Caudate nucleus (tissue), 63 donors: ENCODE measurements at places on chromosomes 4 and X.

DNA sequence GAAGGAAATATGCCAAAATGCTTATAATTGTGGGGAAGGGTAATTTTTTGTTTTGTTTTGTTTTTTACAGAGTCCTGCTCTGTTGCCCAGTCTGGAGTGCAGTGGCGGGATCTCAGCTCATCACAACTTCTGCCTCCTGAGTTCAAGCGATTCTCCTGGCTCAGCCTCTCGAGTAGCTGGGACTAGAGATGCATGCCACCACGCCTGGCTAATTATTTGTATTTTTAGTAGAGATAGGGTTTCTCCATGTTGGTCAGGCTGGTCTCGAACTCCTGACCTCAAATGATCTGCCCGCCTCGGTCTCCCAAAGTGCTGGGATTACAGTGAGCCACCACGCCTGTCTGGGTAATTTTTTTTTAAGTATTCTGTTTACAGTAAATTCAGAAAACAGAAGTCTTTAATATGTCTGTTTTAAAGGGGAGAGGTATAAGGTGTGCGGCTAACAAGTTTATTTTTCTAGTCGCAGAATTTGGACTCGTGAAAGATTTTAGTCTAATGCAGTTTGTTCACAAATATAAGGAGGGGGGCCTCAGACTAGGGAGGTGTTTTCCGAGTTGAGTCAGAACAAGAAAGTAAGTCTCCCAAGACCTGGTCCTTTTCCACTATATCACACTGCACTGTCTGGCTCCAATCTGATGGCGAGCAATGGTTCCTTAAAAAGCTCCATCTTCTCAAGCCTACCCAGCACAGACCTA, 1.5 kb downstream of the ACSL1 start:
- DNase-seq, result no peak

DNA sequence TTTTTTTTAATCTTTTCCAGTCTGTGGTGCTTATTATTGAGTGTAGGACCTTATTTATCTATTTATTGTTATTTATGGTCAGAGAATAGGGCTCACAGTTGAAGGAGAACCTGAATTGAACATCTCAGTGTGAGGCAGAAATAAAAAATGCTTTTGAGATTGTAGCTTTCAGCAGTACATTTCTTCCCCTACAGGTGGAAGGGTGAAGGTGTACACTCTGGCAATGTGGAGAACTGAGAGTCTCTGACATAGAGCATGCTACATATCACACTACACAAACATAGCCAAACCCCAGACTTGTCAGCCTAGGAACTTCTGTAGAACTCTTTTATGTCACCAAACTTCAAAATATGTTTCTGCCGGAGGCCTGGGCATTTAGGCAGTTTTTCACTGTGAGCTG, 140.2 kb downstream of the STIM2 start:
- no peak for DNase-seq

GRCh38 chr4:75660491-75660890, 12.7 kb downstream of the G3BP2 start:
- no peak for DNase-seq

- DNase-seq, result no peak
Observed at GRCh38 chrX:107935664-107936433, 46.3 kb downstream of the TEX13B start.

DNA sequence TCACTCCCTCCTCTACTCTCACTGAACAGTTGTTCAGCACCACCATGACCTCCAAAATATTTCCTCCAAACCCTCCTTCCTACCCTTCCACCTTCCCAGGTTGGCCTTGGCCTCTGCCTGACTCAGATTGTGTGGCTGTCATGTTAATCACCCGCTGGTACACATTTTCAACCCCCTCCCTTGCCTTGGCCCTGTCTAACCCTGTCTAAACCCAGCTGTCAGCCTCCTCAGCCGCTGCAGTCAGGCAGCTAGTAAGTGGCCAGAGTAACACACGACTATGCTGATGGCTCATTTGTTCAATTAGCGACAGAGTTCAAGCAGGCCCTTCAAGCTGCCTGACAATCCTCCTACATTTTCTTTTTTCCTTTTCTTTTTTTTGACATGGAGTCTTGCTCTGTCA, 18.0 kb downstream of the ING2 start:
- DNase-seq, result no peak

DNA sequence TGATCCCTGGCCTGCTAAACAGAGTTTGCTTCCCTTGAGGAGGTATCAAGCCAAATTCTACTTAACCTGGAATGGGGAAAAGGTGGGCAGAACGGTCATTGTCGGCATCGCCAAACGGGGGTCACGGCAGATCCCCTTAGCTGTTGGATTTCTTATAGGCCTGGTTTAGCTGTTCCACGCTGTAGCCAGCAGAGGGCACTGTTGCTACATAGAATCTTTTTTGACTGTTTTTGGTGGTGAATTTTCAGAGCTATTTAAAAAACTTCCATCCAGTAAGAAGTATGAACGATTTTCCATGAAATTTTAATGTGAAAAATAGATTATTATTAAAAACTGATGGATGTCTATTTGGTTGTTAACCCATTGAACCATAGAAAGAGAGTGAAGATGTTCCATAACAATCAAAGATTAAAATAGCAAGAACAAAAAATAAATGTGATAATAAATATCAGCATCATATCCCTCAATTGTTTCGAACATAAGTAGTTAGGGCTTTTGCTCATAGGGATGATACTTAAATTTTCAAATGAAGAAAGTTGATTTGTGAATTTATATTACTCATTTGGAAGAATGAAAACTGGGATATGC, 56.6 kb downstream of the LINC00632 start:
- peak; percentile 3 for DNase-seq

- no peak for DNase-seq
Observed at GRCh38 chrX:68284281-68284904, 148.9 kb downstream of the OPHN1 start.

- DNase-seq, result no peak
Observed at GRCh38 chr4:108397850-108398249, 222.5 kb upstream of the RPL34 start.

- DNase-seq, result no peak
Observed at GRCh38 chr4:183588169-183588675, 70.8 kb downstream of the RWDD4 start.

DNA sequence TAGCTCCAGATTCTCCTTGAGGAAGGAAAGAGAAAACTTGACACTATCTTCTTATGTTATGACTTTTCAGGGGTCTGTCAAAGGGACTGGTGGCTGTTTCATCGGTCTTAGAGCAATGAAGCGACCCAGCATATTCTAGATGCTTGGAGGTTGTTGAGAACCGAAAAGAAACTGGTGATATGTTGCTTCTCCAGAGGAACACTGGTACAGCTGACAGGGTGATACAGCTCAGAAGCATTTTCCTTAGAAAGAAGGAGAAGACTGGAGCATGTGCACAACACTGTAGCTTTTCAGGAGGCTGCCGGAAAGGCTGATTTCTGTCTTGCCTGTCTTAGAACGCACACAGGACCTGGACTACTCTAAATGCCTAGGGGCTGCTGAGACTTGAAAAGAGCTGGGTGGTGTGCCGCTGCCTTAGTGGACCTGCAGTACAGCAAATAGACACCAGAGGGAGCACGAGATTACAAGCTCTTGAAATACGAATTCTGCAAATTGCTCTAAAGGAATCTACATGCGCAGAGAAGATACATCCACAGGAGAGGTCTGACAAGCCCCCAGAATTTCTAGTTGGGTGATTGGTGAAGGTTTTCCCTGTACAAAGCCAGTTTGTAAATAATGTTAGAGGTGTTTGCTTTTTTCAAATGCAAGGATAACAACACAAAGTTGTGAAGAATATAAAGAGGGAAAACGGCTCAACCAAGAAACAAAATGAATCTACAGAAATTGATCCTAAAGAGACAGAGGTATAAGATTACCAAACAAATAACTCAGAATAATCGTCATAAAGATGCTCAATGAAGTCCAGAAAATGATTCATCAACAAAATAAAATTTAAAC, 223.1 kb upstream of the DMD start:
- peak; percentile 0 for DNase-seq

DNA sequence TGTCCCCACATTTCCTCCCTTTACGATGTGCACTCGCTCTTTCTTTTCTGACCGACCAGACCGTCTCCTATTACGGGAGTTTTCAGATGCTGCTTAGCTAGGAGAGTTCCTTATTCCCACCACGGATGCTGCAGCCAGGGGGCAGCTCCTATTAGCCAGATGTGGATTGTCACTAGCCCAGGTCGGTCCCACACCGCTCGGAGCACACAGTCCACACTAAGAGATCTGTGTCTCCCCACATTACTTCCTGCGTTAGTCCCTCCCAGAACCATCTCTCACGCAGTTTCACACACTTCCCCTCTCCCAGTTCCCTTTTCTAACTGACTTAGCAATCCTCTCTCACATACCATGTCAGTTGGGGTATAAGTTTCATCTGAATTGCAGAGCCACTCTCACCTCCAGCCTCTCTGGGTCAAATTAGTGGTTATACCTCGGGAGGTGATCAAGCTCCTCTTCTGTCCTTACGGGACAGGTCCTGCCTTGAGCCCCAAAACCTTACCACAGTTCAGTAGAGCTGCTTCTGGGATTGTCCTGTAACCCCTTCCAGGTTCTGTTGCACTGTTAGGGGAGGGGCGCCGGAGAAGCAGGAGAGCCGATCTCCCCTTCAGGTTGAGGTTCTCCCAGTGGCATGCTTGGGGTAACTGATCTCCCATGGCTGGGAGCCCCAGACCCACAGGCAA, 28.2 kb downstream of the SULT1E1 start:
- DNase-seq, result no peak

DNA sequence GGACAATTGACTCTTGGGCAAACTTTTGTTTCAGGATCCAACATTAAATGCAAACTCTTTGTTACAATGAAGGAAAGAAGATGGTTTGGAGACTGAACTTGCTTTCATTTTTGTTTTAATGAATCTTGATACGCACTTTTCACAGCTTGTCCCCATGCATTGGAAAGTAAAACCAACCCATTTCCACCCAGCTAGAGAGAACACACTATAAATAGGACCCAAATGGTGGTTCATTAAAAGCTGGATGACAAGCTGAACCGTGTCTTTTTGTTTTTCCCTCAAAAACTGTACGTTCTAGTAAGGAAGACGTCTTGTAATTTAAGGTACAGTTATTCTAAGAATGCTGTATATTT, 95.3 kb upstream of the EGFL6 start:
- DNase-seq, result no peak

GRCh38 chr4:7424553-7425111, 10.1 kb downstream of the PSAPL1 start:
- no peak for DNase-seq

DNA sequence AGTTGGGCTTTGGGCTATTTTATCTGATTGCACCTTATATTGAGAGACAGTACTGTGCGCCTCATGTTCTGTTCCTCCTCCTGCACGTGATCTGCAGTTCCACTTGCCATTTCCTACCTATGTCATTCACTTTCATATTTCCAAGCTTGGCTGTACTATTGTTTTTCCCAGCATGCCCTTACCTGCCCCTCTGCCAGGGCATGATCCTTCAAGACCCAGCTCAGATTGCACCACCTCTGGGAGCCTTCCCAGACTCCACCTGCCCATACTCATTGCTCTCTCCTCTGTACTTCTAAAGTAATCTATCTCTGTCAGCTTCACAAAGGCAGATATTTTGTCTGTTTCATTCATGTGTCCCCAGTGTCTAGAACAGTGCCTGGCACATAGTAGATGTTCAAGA, 11.6 kb downstream of the SLC25A5 start:
- no peak for DNase-seq

- no peak for DNase-seq
Observed at GRCh38 chr4:48899432-48899749, 7.2 kb downstream of the OCIAD2 start.

DNA sequence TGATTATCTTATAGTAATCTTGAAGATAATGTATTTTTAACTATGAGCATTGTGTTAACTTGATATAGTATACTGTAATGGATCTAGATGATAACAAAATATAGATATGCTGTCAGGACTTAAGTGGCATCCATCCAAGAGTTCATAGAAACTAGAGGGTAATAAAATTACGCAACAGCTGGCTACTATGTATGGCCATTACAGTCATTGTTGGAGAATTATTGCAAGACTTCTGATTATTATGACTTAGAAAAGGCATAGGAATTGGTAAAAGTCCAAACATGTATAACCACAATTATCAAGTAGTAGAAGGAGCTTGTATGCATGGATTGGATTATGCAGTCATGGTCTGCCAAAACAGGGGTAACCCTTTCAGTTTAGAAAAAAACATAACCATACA, 9.5 kb downstream of the OGT start:
- DNase-seq, result no peak

DNA sequence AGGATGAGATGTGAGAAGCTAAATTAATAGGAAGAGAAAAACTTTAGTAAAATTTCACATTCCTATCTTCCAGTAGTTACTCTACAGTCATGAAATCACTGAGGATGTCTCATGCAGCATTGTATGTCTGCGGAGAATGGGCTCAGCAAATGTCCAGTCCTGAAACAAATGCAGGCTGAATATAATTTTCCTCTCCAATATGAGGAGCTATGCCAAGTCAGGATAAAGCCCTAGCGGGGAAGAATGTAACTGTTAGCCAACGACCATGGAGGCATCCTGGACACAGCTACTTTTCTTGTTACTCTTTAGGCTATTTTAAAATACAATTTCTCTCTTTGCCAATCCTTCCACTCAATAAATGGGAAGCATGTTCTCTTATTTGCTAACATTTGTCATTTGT, 127.7 kb downstream of the PRKX start:
- no peak for DNase-seq

GRCh38 chr4:94346541-94346940, 3.9 kb upstream of the HPGDS start:
- no peak for DNase-seq

DNA sequence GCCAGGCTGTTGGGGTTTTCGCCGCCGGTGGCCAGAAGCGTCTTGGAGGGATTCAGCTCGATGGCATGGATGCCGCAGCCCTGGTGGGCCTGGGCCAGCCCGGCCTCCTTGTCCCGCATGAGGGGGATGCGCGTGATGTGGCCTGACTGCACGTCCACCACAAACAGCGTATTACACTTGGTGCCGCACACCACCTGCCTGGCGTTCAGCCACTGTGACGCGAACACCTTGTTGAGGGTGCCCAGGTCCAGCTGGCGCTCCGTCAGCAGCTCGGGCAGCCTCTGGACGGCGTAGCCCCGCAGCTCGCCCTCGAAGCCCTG, 728 bp downstream of the DCAF12L2 start:
- no peak for DNase-seq

DNA sequence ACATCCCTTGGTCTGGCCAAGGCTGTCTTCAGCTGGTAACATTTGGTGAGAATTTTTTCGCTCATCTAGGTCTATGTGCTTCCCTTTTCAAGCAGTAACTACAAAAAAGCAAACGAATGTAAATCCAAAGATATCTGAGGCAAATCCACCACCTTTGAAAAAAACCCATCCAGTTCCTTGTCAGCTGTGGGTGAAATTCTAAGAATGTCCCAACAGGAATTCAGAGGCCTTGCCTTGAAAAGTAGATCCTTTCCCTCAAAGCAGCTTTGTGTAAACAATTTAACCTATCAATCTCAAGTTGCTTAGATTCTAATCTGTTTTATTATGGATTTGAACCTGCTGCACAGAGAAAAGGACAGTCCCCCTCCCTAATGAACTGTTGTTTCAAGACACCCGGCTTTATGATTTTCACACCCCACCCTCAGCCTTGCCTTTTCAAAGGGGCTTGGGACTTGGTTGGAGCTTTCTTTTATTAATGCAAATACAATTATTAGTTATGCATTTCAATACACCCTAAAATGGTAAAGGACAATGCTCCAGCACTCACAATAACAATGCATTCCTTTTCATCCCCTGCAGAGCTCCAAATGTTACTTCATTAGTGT, 166.6 kb downstream of the LDB2 start:
- DNase-seq, result no peak
